Stimulated activated CD4-positive, alpha-beta T cell treated with anti-CD3 and anti-CD28 coated beads, Interleukin-4, amount 100 ng/mL, for 48 hours (primary cell): ENCODE measurements at places on chromosomes 6 and 20.

DNA sequence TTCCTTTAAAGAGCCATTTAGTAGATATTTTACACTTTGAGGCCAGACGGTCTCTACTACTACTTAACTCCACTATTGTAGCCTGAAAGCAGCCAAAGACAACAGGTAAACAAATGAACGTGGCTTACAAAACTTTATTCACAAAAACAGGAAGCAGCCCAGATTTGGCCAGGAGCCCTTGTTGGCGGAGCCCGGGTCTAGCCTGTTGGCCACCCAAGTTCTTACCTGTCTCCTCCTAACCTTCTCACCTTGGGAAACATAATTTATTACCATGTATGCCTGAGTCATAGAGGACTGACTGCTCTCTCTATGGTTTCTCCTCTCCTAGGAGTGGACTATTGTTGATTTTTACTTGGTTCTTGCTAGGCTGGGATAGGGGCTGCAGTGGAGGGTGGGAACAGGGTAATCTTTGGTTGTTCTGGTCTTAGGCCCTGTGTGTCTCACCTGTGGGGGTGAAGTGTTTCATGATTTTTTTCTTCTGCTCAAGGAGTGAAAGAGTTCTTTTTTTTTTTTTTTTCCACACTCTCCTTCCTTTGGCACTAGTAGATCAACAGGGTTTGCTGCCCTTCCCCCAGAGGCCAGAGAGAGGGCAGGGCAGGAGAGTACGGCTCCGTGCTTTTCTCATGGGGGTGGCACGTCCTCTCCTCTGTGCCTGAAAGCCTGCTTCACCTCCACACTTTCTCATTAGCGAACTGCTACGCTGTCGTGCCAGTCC lies 90.0 kb downstream of the RPP40 start:
- DNase-seq = no peak

DNA sequence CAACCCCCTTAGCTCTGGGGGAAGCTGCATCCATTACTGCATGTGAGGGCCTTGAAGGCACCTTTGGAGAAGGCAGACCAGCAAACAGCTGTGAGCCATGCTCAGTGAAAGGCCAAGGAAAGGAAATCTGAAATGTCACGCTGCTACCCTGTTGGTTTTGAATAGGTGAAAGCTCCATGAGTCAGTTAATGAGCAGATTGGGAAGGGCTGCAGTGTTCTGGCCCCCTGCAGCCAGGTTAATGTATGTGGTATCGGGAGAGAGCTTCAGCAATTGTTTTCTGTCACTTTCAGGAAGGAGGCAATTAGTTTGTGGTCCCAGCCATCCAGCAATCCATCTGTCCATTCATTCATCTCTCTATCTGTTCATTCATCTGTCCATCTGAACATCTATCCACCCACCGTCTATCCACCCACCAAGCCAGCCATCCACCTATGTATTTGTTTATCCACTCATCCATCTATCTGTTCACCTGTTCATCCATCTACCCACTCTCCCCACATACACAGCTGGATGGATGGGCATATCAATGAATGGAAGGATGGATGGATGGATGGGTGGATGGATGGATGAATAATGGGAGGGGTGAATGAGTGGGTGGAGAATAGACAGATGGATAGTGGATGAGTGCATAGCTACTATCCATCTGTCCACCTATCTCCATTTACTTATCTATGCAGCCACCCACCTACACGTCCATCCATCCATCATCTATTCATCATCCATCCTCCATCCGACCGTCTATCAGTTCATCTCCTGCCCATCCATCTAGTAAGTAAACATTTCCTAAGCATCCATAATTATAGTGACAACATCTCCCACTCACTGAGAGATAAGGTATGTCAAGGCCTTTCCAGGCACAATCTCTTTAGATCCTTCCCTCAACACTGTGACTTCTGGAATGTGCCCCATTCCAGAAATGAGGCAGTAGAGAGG lies 16.0 kb downstream of the PCK1 start:
- no peak for DNase-seq

GRCh38 chr6:70763754-70764510 lies 96.2 kb downstream of the SMAP1 start:
- DNase-seq = no peak

GRCh38 chr6:56318851-56319250 lies 71.5 kb upstream of the COL21A1 start:
- no peak for DNase-seq

- no peak for DNase-seq
Observed at GRCh38 chr6:17197607-17198006, 83.6 kb upstream of the RBM24 start.

DNA sequence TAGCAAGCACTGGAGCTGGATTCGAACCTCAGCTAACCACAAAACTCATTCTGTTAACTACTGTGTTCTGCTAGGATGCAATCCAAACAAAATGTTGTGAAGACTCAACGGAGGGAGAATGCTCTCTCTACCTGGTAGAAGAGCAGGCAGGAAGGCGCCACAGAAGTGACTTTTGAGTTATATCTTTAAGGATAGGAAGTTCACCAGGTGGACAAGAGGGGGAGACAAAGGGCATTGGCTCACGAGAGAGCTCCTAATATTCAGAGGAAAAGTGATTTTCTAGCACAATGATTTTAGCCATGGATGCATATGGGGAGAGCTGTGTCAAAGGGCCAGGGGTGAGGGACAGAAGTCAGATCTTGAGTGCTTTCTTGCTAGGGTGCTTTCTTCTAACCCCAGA lies 108.4 kb upstream of the MAFB start:
- no peak for DNase-seq

DNA sequence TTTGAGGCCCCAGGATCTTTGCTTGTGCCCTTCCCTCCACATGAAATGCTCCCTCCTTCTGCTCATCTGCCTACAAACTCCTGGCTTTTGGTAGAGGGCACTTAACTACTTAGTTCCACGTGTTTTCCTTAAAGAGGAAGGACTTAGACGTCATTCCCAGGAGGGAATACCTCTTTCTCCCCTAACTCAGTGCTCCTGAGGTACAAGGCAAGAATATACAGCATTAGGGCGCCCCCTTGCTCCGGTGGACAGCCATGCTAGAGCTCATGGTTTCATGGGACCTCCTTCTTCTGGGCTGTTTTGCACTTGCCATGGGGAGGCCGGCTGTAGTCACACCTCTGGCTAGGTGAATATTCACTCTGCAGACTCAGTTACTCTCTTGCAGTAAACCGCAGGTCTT lies 93.8 kb upstream of the LY86 start:
- no peak for DNase-seq
